Sciatic nerve (tissue), 2 donors: ENCODE measurements at places on chromosomes 6 and 20.
A peak's percentile ranks its signal among the peaks of the same experiment; 100 is the strongest.

DNA sequence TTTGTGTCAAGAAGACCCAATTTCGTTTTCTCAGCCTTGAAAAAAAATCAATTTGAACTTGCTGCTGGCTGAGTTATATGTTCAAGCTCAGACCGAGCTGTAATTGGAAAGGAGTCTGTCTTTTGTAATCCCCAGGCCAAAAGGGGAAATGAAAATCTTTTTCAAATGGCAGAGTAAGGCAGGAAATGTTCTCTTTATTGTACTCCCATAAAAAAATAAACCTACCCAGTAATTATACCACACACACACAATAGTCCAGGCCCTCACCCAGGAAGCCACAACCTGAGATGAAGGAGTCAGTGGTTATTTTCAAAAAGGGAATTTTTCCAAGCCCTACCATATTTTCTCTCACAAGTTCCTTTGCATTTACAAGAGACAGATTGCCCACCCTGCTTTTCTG is 45.3 kb downstream of the CLIC5 start:
- no peak for DNase-seq

GRCh38 chr6:7154341-7155139 is 46.8 kb downstream of the RREB1 start:
- no peak for DNase-seq

GRCh38 chr6:109332748-109333147 is 49.5 kb downstream of the CD164 start:
- no peak for DNase-seq

- no peak for DNase-seq
Measured at GRCh38 chr6:83480470-83480869, 31.9 kb upstream of the PRSS35 start.

DNA sequence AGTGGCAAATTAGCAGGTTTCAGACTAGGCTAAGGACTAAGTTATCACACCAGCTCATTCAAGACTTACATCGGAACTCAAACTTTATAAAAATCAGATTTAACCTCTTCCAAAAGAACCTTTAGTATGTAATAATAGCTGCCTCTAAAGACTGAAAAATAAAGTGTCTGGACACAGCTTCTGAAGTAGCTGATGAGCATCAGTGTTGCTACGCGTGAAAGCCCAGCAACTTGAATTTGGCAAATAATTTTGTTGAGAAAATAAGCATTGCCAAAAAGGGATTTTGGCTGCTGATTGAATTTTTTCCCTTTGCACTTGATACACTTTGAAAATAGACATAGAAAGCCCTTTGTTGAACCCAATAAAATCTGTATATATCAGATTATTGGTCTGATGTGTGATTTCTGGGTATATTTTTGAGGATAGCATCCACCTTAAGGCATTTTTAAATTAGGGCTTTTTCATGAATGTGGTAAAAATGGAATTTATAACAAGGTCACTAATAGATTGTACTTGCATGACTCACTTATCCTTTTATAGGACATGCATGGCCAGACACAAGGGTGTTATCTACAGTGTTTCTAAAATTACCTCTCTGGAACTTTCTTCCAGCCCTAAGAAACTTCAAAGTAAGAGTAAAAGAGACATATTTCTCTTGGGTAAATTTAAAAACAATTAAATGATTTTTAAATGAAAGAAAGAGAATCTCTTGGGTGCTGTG is 350.4 kb downstream of the TENT5A start:
- DNase-seq: no peak

GRCh38 chr6:112203577-112204349 is 50.6 kb downstream of the LAMA4 start:
- DNase-seq: no peak

- DNase-seq: no peak
Measured at GRCh38 chr20:16580620-16581019, 7.4 kb upstream of the KIF16B start.

- DNase-seq: no peak
Measured at GRCh38 chr20:56229812-56230211, 18.7 kb upstream of the MC3R start.

GRCh38 chr6:156630613-156631302 is 146.4 kb upstream of the ARID1B start:
- no peak for DNase-seq

DNA sequence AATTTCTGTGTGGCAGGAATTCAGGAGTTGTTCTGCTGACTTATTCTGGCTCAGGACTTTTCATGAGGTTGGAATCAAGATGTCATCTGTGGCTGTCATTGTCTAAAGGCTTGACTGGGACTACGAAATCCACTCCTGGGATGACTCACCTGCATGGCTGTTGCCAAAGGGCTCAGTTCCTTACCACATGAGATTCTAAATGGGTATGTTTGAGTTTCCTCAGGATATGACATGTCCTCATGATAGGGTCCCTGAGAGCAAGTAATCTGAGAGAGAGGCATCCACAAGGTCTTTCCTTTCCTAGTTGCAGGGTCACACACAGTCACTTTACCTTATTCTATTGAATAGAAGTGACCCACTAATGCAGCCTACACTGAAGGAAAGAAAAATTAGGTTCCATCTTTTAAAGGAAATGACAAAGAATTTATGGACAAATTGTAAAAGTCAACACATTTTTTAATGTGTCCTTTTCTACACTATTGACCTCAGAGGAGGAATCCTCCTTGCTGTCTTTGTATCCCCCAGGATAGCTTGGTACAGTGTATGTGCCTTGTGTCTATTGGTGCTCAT is 1025.0 kb upstream of the GJE1 start:
- DNase-seq: no peak

- DNase-seq: peak; percentile 70
Measured at GRCh38 chr20:62143957-62144825, 622 bp downstream of the SS18L1 start.

- DNase-seq: no peak
Measured at GRCh38 chr6:157380458-157380778, 572 bp upstream of the ZDHHC14 start.

- no peak for DNase-seq
Measured at GRCh38 chr6:54519161-54519560, 210.9 kb downstream of the TINAG start.

DNA sequence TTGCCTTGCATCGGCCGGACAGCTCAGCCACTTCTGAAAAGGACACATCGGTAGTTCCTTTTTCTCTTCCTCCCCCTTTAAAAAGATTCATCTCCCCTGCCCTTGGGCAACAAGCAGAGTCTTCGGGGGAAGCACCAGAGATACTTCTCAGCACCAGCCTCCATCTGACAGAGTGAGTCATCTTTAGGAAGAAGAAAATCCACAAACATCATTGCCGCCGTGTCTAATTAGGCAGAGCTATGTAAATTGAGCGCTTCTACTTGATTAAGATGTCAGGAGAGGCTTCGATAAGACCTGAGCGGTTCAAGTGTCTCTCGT is 186.4 kb downstream of the TAF4 start:
- DNase-seq: no peak

GRCh38 chr20:35768731-35769664 is 2.8 kb upstream of the PHF20 start:
- DNase-seq: peak; percentile 97

GRCh38 chr6:36745283-36745682 is 47.7 kb downstream of the RAB44 start:
- no peak for DNase-seq

DNA sequence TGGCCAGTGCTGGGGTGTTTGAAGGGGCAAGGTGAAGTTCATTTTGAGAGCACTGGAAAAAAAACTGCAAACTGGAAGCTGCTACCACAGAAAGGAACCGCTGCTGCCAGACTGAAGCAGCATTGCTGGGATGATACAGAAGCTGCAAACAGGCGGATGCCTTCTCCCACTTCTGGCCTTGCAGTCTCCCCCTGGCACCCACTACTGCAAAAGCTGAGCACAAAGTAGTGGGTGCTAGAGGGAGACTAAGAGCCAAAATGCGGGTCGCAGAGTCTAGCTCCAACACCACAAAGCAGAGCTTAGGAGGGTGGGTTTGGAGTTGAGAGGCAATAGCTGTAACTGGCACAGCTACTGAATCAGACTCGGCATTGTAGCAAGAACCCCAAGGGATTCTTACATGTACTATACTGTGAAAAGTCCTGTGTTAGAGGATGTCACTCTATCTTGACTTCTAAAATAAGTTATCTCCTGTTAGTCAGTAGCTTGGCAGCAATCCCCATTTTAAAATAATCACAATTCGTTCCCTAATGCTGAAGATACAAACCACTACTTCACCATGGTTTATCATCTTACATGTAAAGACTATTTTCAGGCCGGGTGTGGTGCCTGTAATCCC is 44.0 kb upstream of the COL21A1 start:
- no peak for DNase-seq

DNA sequence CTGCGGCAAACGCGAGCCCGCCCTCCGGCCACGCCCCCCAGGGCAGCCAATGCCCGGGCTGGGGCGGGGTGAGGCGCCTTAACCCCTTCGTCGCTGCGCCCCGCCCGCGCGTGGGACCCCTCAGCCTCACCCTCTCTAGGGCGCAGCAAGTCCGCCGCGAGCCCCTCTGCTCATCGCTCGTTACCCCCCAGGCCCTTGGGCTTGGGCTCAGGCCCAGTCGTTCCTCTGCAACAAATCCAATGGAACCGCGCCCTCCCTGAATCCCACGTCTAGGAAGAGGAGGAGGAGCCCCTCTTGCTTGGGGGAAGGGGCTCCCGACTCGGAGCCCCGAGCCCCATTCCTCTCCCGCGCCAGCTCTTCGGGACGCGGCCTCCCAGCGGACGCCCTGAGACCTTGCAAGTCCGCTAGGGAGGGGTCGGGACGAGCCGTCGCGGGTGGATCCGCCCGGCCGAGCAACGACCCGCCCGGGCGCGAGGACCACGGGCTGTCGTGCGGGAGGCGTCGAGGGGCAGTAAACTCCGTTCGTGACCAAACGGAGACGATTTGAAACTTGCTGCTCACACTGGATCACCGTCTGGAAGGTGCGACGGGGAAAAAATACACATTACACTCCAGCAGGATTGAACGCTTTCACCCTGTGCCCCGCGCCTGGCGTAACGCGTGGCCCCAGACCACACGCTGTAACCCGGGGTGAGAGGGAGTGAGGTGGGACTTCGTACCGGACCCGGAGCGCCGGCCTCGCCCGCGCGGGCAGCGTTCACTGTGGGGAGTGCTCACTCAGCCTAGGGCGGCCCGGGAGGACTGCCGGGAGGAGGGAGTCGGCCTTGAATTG is 477 bp upstream of the LZTS3 start:
- DNase-seq: peak; percentile 96

DNA sequence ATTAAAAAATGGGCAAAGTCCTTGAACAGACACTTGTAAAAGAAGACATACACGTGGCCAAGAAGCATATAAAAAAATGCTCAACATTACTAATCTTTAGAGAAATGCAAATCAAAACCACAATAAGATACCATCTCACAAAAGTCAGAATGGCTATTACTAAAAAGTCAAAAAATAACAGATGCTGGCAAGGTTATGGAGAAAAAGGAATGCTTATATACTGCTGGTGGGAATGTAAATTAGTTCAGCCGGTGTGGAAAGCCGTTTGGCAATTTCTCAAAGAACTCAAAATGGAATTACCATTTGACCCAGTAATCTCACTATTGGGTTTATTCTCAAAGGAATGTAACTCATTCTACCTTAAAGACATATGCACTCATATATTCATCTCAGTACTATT is 166.6 kb downstream of the KHDC1L start:
- DNase-seq: no peak

- DNase-seq: no peak
Measured at GRCh38 chr6:110093981-110094380, 85.5 kb downstream of the WASF1 start.

DNA sequence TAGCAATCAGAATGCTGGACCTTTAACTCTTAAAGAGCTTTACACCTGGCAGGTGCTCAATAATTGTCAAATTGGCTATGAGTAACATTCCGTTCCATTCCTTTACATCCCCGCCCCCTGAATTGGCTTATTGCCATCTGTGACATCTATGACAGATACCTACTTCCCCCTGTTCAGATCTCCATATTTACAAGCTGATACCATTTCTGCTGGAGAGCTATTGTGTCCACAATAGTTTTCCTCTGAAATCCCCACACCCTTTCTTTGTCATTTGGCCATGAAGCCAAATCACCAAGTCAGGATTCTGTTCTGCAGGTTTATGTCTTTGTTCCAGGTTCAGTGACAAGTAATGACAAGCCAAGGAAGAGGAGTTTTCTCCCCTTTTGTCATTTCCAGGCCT is 3.2 kb downstream of the CDH26 start:
- DNase-seq: no peak

DNA sequence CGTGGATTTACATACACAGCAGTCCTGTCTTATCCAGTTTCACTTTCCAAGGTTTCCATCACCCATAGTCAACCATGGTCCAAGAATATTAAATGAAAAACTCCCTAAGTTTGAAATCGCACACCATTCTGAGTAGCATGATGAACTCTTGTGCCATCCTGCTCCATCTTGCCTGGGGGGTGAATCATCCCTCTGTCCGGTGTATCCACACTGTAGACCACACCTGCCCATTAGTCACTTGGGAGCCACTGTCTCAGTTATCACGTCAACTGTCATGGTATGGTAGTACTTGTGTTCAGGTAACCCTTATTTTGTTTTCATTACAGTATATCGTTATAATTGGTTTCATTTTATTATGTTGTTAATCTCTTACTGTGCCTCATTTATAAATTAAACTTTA is 38.5 kb downstream of the PTGIS start:
- DNase-seq: no peak

DNA sequence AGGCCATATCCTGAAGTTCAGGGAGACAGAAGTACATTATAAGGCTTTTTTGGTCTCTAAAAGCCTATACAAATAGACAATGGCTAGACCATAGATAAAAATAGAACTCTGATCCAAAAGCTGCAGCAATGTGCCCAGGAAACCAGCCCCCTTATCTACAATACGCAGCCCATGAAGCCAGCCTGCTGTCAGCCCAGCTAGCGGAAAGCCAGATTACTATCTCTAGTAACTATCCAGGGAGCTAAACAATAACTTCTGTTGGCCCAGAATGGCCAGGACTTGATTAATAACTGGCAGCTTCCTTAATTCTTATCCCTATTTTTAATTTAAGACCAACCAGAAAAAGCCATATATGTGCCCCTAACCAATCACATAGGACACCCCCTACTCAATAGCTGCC is 160.4 kb upstream of the SMLR1 start:
- no peak for DNase-seq

- no peak for DNase-seq
Measured at GRCh38 chr20:41054847-41055230, 26.2 kb downstream of the TOP1 start.

DNA sequence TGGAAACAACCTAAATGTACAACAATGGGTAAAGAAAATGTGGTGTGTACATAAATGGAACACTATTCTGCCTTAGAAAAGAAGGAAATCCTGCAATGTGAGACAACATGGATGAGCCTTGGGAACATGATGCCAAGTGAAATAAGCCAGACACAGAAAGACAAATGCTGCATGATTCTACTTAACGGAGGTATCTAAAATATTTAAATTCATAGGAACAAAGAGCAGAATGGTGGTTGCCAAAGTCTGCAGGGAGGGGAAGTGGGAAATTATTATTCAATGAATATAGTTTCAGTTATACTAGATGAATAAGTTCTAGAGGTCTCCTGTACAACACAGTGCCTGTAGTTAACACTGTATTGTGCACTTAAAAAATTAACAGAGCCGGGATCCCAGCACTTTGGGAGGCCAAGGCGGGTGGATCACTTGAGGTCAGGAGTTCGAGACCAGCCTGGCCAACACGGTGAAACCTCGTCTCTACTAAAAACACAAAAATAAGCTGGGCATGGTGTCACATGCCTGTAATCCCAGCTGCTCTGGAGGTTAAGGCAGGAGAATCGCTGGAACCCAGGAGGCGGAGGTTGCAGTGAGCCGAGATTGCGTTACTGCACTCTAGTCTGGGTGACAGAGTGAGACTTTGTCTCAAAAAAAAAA is 71.4 kb upstream of the SNX9 start:
- no peak for DNase-seq
